ENCODE measurements at places on chromosomes 3 and 15.

DNA sequence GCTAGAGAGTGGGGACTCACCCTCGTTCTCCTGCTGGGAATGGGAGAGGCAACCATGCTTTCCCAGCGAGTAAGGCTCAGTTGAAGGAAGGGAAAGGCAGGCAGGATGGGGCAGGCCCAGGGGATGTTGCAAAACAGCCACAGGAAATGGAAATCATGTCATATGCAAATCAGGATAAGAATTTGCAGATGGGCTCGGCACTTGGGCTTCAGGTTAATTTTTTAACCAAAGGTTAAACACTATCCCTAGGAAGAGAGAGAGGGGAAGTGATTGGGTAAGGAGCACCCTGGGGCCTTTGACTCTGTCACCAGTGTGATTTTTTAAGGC lies 14.6 kb upstream of the PLA2G4E start:
- no peak for DNase-seq

DNA sequence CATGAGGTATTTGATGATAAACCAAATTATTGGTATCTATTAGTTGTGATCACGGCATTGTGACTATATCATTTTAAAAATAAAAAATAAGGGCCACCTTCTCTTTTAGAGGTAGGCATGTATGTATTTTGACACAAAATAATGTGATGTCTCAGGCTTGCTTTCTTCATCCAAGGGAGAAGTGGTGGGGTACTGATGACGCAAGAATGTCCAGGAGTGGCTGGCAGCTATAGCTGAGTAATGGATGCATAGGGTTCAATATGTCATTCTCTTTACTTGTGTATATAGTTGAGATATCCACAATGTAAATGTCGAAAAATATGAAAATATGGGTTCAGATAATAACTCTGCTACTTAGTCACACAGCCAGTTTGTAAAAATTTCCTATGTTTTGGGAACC lies 46.8 kb upstream of the NSMCE3 start:
- no peak for DNase-seq

GRCh38 chr3:160381470-160381869 lies 17.6 kb downstream of the IFT80 start:
- no peak for DNase-seq

GRCh38 chr3:18234717-18235335 lies 190.3 kb downstream of the SATB1 start:
- DNase-seq, result no peak

GRCh38 chr15:45611305-45611704 lies 23.5 kb upstream of the SQOR start:
- no peak for DNase-seq

Data from stimulated activated CD8-positive, alpha-beta memory T cell treated with anti-CD3 and anti-CD28 coated beads, Interleukin-12 subunit alpha, Interleukin-12 subunit beta, amount 100 ng/mL, for 1 hour (primary cell).